ENCODE measurements at places on chromosomes 12 and 14.
A peak's percentile ranks its signal among the peaks of the same experiment; 100 is the strongest.

GRCh38 chr14:47674148-47674542 is 1.3 kb downstream of the MDGA2 start:
- no peak for DNase-seq

- DNase-seq, result no peak
These were observed 2.4 kb downstream of the SLC35F4 start for GRCh38 chr14:57863471-57863870.

DNA sequence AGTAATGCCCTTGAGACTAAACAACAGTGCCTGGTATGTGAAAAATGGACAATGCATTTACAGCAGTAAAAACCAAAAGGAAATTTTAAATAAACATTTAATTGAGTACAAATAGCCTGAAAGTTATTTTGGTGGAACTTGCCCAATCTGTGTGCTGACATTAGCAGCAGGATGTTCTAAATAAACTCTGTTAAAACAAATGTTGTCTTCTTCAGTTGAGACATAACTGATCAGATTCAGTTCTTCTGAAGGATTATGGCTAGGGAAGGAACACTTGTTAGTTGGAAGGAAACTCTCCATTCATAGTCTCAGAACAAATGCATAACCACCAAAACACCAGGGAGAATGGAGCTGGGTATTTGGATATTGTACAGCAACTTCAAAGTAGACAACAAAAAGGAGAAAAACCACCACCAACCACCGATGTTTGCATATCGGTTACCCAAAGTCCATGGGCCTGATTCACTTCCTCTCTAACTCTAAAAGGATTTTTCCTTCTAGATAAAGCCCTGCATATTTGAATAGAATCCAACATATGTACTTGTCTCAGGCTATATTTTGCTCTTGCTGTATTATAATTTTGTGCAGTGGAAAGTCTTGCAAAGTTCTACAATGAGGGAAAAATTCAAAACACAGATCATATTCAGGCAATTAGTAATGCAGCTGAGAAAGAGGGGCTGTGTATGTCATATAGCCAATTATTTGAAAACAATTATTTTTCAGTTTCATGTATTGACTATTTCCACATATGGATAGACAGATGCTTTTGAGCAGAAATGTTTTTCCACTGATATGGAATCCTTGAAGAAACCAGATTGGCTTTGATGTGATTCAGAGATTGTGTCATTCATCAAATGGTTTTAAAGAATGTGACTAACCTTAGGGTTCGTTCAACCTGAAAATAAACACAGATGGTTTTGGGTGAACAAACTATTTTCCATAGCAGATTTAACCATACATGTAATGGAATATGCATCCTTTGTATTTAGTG is 152.2 kb upstream of the BMP4 start:
- DNase-seq, result peak; percentile 18

DNA sequence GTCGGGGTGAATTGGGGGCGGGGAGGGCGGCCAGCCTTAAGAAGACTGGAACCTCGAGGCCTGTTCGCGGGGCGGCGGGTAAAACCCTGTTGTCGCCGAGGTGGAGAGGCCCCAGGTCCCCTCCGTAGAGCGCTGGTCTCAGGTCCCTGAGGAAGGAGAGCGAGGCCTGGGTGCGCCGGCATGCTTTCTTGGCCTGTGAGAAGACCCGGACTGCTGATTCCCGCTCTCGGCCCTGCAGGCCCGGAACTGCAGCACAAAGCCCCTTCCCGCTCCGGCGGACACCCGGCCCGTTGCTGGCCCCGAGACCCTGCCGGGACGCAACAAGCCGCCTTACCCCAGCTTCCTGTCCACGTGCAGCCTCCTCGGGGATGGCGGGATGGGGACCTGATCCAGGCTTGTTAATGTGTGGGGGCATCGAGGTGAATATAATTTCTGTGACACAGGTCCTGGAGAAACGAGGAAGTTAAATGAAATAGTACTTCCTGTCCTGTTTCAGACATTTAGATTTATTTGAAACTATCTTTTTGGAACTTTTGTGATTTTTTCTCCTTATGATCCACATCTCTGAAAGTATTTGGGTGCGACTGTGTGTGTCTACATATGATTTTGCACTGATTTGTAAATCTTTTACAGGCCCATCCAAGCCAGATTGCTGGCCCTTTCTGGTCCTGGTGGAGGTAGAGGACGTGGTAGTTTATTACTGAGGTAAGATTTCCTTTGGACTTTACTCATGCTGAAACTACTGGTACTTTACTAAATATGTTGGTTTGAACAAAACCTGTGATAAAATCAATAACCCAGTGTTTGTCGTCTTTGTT is 600 bp downstream of the PNN start:
- peak; percentile 42 for DNase-seq

DNA sequence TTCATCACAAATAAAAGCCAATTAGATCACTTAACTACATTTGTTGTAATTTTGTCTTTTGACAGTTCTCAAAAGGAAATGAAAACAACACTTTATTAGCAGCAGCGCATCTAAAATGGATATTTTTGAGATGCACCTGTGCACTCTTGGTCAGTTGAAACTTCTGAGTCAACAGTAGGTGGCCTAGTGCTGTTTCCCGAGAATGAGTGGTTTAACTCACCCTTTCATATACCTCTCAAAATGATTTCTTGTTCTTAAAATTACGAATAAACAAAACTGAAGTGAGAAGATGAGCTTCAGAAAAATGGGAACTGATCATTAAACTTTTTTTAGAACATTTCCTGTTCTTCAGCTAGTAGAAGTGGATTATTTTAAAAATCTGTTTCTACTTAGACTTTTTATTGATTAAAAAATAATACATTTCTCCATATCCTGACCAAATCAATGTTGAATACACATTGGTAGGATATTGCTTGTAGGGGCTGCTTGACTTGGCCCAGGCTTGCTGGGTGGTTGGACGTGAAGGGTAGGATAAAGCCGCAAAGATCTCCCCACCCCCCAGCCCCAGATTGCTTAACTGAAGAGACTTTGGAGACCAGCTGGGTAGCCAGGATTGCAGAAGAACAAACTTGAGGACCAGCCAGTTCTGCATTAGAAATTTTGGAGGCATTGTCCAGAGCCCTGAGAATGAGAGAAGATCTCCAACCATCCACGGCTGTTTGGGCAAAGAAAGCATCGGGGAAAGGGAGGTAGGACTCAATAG is 22.3 kb upstream of the STK38L start:
- peak; percentile 23 for DNase-seq

GRCh38 chr12:9741726-9742125 is 8.8 kb upstream of the CLECL1 start:
- DNase-seq, result peak; percentile 92

- no peak for DNase-seq
These were observed 28.2 kb upstream of the ARID2 start for GRCh38 chr12:45701296-45701695.

DNA sequence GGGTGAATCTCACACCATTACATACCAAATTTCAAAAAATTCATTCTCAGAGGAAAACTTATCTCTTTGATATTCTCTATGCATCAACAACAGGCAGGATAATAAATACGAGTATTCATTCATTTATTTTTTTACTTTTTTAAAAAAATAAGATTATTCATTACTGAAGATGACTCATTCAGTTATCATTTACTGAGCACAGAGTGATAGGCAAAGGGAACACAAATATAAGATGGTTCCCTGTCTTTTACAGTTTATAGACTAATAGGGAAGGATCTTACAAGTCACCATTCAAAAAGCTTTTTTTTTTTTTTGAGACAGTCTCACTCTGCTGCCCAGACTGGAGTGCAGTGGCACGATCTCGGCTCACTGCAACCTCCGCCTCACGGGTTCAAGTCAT is 5.0 kb upstream of the PABPN1 start:
- no peak for DNase-seq

DNA sequence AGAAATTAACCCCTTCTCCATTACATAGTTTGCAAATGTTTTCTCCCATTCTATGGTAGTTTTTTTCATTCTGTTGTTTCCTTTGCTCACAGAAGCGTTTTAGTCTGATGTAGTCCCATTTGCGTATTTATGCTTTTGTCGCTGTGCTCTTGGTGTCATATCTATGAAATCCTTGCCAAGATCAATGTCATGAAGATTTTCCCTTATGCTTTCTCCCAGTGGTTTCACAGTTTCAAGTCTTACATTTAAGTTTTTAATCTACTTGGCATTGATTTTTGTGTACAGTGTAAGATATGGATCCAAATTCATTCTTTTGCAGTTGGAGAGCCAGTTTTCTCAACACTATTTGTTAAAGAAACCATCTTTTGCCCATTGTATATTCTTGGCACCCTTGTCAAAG is 357.6 kb downstream of the APAF1 start:
- no peak for DNase-seq

DNA sequence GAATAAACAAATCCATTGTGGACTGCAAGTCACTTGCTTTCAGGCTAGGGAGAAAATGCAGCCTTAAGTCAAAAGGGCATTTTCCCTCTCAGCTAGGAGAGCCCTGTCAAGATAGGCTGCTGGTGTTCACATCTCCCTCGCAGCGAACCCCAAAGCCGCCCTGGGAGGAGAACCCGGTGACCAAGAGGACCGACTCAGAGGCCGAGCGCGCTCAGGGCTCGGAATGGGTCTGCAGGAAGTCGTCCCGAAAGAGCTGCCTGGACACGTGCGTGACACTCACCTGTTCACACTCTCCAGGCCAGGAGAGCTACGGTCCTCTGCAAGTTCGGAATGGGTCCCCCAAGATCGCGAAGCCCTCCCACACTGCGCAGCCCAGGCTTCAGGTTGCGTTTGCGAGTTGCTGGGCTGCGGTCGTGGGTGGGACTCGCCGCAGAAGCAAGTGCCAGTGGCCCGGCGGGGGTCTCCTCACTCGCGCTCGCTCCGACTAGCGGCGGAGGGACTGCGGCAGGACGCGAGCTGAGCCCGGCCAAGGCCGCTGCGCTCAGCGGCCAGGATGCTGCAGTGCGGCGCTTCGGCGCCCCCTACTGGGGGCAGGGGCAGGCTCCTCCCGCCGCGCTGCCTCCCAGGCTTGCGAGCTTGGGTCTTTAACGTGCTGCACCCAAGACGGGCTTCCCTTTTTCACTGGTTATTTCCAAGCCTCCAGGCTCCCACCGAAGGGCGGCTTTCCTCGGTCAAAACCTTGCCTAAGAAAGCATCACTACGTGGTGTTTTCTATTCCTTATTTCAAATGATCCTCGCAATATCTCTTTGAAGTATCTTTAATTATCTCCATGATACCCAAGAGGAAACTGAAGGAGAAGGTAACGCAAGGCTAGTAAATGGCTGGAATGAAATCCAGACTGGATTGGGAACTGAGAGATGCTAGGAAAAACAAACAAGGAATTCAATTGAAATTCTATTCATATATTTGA is at the start of gene RERG:
RERG (minus strand) TSS at position 503 of the 971 bp plus-strand sequence. CDS start 3,928 bp downstream, outside the sequence.
- DNase-seq, result no peak

GRCh38 chr12:92062539-92063493 is 82.8 kb downstream of the BTG1 start:
- no peak for DNase-seq

- no peak for DNase-seq
These were observed 459.4 kb downstream of the ETNK1 start for GRCh38 chr12:23084236-23084995.

GRCh38 chr12:115504306-115505290 is 772.9 kb downstream of the MED13L start:
- DNase-seq, result no peak

DNA sequence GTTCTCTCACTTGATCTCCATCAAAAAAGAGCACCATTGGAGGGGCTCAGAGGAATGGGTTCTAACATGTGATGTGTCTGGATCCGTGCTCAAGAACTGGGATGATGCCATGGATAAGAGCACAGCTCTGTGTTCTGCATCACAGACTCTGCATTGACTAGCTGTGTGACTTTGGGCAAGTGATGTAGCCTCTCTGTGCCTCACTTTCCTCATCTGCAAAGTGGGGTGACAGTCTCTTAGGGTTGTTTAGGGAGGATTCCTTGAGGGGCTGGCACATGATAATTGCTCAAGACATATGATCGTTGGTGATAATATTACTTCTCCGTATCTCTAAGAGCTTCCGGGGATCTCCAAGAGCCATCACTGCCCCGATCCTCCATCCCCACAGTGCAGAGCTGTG is 202.3 kb downstream of the CHST11 start:
- DNase-seq, result no peak

DNA sequence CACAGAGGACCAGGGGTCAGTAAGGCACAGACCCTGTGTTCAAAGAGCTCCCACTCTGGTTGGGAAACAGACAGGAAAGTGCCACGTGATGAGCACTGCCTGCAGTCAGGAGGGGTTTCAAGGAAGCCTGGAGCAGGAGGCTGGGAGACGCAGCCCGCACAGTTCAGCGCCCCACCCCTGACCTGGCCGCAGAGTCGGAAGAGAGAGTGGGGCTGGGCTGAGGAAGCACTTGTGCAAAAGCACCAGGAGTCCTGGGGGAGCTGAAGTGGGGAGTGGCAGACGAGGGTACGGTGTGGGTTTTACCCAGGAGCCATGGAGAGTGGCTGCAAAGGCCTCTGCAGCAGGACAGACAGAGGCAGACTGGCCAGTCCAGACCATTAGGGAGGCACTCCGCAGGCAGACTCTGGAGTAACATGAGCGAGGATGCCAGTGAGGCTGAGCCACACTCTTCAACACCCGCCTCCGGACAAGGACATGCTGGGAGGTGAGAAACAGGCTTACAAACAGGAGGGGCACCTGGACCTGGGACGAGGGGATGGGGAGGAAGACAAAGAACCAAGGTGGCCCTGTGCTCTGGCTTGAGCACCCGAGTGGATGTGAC is 85.7 kb upstream of the GPR68 start:
- DNase-seq, result no peak

DNA sequence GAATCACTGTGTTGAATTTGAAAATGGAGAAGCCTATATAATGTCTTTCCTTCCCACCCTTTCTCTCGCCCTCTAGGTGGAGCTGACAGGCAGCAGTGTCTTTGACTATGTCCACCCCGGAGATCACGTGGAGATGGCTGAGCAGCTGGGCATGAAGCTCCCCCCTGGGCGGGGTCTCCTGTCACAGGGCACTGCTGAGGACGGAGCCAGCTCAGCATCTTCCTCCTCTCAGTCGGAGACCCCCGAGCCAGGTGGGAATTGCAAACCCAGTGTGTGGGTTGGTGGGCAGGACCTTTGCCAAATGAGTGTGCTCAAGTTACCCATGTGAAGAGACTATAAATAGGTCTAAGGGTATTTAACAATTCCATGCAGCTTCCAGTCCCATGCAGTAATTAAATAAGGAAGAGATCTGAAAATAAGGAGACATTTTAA is 274.7 kb downstream of the EGLN3 start:
- peak; percentile 19 for DNase-seq

- peak; percentile 82 for DNase-seq
These were observed 182.2 kb upstream of the GRIP1 start for GRCh38 chr12:66860752-66861750.

DNA sequence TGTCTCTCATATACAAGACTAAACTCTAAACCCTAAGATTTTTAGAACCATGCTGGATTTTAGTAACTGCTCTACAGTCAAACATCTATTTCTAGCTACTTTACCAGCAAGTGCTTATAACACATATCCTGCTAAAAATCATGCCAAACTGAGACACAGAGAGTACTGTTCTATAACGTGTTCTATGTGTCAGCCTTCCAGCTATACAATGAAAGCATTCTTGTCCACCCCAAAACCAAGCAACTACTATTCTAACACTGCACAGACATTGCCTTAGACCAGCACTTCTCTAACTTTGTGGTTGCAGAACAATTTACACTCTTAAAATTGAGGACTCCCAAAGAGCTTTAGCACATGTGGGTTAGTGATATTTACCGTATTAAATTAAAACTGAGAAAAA is 85.7 kb downstream of the SPPL3 start:
- DNase-seq, result no peak

- DNase-seq, result no peak
These were observed 130.0 kb upstream of the NPAS3 start for GRCh38 chr14:32808644-32809043.
